Caudate nucleus (tissue), 63 donors: ENCODE measurements at places on chromosomes 7 and 10.

- no peak for DNase-seq
These were observed 160.8 kb downstream of the PFKFB3 start for GRCh38 chr10:6363511-6363910.

GRCh38 chr10:93566435-93567276, at the start of gene FFAR4:
TSS of gene FFAR4 (plus strand) at chr10:93566665. CDS start at chr10:93566721, 56 bp downstream.
- no peak for DNase-seq

- no peak for DNase-seq
These were observed 238.4 kb downstream of the DIP2C start for GRCh38 chr10:451021-451471.

DNA sequence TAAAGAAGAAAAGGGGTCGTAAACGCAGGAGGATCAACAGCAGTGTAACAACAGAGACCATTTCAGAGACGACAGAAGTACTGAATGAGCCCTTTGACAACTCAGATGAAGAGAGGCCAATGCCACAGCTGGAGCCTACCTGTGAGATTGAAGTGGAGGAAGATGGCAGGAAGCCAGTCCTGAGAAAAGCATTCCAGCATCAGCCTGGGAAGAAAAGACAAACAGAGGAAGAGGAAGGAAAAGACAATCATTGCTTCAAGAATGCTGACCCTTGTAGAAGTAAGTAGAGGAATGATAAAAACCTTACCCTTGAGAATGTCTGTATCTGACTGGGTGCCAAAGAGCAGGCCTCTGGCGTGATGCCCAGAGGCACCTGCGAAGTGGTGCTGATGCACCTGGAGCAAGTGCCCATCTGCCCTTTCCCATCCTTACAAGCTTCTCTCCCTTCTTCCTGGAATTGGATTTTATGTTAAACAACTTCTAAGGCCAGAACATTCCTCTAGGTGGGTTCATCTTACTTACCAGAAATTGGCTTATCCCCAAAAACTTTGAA, 86.4 kb upstream of the SAMD8 start:
- no peak for DNase-seq

GRCh38 chr7:38222481-38223096, 44.5 kb downstream of the STARD3NL start:
- no peak for DNase-seq

GRCh38 chr7:98323597-98324322, 42.3 kb downstream of the BRI3 start:
- DNase-seq = no peak

- no peak for DNase-seq
These were observed 256.1 kb downstream of the INHBA start for GRCh38 chr7:41446606-41447449.

- no peak for DNase-seq
These were observed 21.6 kb upstream of the GIMAP2 start for GRCh38 chr7:150663802-150664494.

DNA sequence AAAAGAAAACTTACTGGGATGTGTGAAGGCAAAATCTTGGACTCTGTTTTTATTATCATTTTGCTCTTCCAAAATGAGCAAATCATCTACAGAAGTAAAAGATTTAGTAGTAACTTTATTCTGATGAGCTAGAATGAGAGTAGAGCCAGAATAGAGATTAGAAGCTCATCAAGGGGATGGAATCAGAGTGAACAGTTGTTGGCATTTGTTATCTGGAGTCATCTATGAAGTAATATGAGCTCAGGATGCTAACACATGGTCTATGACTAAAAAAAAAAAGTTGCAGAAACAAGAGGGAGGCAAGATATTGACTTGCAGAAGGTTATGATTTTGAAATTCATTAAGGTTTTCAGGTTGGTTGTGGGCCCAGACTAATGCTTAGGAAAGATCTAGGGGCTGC, 409.1 kb upstream of the ETV1 start:
- DNase-seq = no peak

- no peak for DNase-seq
These were observed 38.5 kb downstream of the PTF1A start for GRCh38 chr10:23230582-23230981.
